ENCODE measurements at places on chromosomes 5 and 9. TPM values are rescaled to one million over a fixed set of nuclear protein-coding genes. Genes with fewer than 3 reads are reported as not detected.

Gene P4HA2
- total RNA-seq, result 553 TPM

- no peak for DNase-seq
Measured at GRCh38 chr9:105979290-105979689, 284.9 kb downstream of the TMEM38B start.

Gene MEF2C
- total RNA-seq, result 12.2 TPM

- no peak for DNase-seq
Measured at GRCh38 chr5:81575924-81576323, 175.0 kb downstream of the SSBP2 start.

Gene LYRM7
- total RNA-seq, result 6.9 TPM

Gene CORO2A
- under 0.01 TPM for total RNA-seq

DNA sequence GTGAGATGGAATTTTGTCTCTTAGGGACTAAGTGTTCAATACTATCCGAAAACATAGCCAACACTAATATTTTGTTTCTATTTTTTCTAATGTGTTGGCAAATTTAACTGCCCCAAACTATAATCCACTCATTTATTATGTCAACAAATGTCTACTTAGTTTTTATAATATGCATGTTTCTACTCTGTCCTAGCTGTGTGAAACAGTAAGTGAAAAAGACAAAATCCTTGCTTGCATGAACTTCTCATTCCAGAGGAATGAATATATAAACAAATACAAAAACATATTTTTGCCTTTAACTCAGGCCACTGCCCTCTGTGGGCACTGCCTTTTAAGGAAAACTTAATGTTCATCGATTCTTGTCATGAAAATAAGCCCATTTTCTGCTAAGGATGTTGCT lies 1275.4 kb upstream of the CDH18 start:
- peak; percentile 45 for DNase-seq

DNA sequence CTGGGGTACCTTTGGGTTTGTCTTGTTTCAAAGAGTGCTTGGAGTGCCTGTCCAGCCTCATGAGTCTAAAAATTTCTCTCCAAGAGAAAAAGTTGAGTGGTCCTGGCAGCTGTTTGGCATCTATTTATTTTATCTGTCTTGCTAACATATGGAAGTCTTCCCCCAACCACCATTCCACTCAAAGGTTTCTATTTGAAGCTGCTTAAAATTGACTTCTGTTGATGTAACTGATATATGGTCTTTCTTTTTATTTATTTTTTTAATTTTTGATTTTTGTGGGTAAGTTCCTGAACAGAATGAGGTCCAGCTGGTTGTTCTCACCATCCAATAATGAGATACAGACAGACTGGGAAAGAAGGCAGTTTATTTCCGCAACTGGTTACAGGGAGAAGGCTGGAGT lies 178.7 kb upstream of the SGCD start:
- peak; percentile 57 for DNase-seq

Gene OR1N2
- total RNA-seq, result not detected
